EH (cell line): ENCODE measurements at places on chromosomes 3 and 15.

DNA sequence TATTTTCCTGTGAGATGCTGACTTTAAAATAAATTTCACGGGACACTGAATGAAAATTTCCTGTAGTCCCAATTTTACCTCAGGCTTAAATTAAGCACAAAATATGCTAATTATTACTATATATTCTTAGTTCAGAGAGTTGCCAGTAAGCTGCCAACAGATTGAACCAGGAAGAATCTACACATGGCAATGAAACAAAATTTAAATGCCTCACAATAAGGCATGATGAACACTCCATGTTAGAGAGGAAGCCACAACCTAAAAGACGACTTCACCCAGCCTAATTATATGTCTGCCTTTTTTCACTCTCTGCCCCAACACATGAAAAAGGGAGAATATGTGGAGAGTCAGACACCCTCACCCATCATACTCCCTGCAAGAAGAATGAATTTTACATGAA, 39.7 kb downstream of the DNAAF4 start:
- no peak for DNase-seq

GRCh38 chr3:25856902-25857518, 67.1 kb downstream of the OXSM start:
- DNase-seq: peak; percentile 61

GRCh38 chr3:130934442-130935089, 40.7 kb downstream of the ATP2C1 start:
- no peak for DNase-seq

- DNase-seq: no peak
These were observed 21.2 kb upstream of the SIAH2 start for GRCh38 chr3:150783920-150784746.

- peak; percentile 60 for DNase-seq
These were observed 21.2 kb upstream of the CRBN start for GRCh38 chr3:3200632-3201212.

GRCh38 chr3:183354874-183355273, 73.5 kb downstream of the MCF2L2 start:
- no peak for DNase-seq

GRCh38 chr3:16372362-16373292, 107.6 kb downstream of the OXNAD1 start:
- no peak for DNase-seq

DNA sequence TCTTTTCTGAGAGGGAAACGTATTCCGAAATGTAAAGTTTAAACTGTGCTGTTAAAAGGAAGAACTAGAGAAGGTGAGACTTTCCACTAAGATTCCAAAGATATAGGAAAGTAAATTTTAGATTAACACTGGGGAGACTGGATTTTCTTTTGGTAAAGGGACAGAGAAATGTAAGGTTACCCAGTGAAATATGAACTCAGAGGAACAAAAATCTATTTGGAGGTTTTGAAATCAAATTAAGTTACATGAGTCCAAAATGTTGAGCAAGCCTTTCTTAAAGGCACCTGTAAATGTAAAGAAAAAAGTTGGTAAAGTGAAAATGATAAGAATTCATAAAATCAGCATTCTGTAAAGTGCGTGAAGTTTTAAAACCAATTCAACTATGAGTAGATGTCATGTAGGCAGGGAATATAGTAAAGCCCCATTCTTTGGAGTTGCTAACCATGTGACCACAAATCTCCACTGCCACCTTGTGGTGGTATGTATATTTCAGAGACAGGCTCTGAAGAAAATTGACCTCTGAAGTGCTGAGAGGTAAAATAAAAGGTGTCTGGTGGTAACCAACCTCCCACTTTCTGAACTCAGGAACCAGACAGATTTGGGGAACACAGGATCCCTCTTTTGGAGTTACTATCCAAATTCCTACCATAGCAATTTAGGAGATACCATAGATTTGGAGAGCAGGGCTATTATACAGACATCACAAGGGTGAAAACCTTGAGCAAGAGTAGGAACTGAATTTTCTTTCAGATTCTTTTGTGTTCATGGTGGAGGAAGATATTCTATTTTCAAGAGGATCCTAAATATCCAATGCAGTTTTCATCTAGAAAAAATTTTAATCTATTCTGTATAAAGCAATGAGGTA, 215.3 kb downstream of the ROBO2 start:
- peak; percentile 53 for DNase-seq

- DNase-seq: no peak
These were observed 488.4 kb downstream of the NR2F2 start for GRCh38 chr15:96818861-96819260.

DNA sequence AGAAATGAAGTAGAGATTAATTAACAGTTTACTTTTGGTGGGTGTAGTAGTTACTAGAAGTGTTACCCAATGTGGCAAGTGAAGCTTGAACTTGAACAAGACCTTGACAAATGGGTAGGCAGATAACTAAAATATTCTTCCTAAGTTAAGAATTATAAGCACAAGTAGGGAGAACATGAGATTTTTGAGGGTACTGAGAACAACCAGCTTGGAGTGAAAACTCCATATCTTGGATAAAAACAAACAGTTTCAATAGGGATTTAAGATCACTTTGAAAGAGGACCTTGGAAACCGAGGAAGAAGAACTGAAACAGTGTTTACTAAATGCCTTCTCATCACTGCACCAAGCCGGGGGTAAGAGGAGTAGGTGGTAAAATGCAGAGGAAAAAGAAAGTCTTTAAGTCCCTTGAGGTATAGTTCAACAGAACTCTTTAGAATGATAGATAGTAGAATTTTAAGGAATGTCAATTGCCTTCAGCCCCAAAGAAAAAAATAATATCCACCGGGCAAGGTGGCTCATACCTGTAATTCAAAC, 496.7 kb downstream of the NAALADL2 start:
- DNase-seq: no peak

DNA sequence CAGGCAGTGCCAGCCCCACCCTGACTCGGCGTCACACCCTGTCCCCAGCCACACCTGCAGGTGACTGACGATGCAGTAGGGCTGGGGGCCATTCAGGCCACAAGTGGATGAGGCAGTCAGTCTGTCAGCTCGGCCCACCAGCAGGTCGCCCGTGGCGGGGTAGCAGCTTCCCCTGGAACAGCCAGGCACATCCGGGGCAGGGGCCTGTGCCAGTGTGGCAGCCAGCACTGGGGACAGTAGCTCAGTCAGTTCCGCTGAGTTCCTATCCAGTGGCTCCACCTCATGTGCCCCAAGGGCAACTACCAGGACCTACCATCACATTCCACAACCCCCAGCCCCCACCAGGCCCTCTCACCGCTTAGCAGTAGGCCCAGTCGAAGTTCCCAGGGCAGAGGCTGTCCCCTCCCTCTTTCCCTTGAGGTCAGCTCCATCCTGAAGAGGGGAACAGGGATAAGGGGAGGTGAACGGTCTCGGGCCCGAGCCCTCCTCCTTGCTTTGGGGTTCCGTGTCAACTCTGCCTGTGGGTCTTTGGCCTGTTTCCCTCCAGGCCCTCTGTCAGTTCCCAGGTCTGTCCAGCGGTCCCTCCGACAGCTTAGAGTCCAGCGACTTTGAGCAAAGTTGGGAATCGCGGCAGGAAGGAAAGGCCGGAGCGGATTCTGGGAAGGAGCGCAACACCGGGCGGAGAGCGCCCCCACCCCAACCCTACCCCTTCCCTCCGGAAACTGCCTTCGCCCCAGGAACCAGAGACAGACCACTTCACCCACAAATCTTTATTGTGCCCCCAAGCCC, at the start of gene LAMB2:
LAMB2 (minus strand) TSS at position 614 of the 789 bp plus-strand sequence; CDS start at position 431, 183 bp downstream.
- peak; percentile 94 for DNase-seq

DNA sequence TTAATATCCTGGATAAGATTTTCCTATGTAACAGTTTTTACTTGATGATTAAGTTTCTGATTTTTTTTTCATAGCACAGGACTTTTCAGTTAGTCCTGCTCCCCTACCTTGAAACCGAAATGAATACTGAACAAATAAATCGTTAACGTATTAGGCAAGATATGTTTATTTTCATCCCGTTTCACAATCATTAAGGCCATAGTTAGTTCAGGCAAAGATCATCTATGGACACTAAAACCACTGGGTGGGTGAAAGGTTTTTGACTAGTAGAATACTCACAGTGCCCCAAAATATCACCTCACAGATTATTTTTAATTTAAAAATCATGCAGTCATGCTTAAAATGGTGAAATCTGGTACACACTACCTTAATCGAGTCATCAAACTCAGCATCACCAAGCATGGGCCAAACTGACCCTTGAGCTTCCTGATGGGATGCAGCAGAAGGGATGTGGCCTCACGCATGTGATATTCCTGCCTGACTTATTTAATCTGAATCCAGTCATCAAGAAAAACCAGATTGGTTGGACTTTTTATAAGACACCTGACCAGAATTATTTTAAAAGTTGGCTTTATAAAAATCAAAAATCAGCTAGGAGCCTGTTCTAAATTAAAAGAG, 365.0 kb downstream of the LPP start:
- DNase-seq: no peak

GRCh38 chr3:194536871-194537637, 50.3 kb upstream of the ATP13A3 start:
- peak; percentile 58 for DNase-seq

DNA sequence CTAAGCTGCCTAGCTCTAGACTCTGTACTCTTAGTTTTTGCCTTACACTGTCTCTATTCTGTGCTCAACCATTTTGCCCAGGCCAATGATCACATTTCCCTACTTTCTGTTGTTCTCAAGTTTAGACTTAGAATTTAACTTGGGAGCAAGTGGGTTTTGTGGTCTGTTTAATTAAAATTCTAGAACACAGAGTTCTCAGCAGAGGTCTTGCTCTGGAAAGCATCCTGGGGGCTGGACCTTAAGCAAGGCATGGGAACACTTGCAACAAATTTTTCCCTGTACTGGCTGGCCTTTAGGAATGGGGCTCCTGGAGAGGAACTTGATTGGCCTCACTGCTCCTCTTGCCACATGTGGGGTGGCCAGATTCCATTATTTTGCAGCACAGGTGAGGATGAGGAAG, 236.3 kb upstream of the LRTM1 start:
- peak; percentile 70 for DNase-seq

GRCh38 chr3:154818676-154819255, 261.4 kb upstream of the MME start:
- peak; percentile 53 for DNase-seq

DNA sequence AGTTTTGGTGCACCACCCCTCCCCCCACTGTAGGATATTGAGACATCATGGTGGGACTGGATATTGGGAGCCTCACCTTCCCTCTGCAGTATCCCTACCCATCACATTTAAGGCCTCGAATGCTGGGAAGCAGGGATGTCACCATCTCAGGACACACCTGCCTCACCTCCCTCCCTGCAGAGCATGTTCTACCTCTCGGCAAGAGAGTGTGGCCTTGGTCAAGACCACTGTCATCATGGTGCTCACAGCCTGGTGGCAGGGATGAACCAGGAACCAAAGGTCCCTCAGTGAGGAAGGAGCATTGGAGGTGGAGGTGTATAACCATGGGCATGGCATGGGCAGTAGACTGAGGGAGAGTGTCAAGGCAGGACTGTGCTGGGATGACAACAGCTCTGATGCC, 104.8 kb downstream of the CORO2B start:
- no peak for DNase-seq

GRCh38 chr15:84752700-84753099, 4.3 kb downstream of the ZNF592 start:
- DNase-seq: peak; percentile 68

DNA sequence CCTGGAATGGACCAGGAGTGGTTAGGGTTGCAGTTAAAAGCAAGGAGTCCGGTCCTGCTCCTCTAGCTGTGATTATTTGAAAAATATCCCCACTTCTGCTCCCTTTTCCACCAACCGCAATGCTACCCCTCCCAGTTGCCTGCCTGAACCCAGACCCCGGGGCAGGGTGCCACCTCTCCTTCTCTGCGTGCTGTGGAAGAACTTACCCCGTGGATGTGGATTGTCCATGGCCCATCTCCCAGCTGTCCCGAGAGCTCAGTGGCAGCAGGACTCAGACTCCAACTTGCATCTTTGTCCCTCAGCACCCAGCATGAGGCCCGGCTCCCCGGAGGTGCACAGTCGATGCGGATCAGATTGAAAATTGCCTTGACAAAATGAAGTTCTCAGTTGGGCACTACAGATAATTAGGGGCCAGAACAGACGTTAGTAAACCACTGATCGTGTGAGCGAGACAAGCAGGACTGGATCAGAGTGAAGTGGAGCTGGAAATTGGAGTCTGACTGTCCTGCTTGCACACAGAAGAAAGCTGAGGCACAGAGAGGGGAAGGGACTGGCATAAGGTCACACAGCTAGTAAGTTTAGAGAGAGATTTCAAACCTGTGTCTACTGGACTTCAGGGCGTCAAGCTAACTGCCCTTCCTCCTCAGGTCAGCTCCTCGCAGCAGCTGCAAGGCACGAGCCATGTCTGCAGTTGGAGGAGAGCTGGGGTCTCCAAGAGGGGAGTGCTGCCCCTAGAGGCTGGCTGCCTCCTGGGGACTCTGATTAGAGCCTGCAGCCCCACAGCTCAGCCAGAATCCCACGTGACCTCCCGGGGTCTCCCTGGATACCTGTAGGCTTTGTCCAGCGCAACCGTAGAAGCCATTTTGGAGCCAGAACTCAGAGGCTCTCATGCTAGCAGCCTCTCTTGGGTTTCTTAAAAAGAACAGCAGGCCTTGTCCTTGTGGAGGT, 14.7 kb downstream of the SLC6A1 start:
- DNase-seq: no peak

DNA sequence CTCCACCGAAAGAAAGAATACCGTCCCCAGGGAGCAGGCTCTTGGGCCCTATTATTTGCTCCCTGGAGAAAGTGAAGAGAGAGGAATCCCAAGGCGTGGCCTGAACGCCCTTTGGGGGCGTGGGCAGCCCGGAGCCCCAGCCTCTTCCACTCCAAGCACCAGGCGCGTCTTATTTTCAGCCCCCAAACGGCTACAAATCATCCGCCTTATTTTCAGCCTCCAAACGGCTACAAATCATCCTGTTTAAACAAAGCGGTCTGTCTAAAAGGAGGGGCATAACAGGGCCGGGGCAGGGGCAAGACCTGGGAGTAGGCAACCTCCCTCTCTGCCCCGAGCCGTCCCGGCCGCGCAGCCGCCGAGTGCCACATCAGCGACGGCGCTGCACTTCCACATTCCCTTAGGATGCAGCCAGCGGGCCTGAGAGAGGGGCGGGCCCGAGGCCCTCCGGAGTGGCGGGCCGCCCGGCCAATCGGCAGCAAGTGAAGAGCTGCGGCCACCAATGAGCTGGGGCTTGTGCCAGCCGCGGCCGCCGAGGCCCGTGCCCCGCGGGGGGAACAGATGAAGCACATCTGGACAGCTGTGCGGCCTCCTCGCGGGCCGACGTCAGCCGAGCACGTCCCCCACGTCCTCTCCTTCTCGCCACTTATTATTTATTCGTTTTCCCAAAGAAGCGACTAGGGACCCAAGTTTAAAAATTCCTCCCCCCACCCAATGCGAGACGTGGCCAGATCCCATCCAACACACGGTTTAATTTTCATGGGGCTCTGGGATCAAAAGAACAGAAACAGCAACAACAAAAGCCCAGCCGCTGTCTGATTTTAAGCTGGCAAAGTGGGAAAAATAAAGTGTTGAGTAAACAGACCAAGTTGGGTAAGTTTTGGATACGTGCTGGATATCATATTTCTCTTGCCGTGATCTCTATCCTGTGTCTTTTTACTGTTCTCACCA, at the start of gene TMEM45A:
TMEM45A (plus strand) TSS at position 561 of the 948 bp plus-strand sequence. CDS start 62,593 bp downstream, outside the sequence.
- peak; percentile 95 for DNase-seq

- DNase-seq: no peak
These were observed 35.3 kb upstream of the LARS2 start for GRCh38 chr3:45353070-45353469.
